ENCODE measurements at places on chromosomes 6 and 20.

DNA sequence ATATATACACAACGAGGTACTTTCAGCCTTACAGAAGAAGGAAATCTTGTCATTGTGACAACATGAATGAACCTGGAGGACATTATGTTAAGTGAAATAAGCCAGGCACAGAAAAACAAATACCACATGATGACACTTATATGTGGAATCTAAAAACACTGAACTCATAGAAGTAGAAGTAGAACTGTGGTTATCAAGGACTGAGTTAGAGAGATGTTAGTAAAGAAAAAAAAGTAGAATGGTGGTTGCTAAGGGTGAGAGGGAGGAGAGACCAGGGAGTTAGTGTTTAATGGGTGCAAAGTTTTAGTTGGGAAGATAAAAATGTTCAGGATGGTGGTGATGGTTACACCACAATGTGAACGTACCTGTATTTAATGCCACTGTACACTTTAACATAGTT lies 4.8 kb upstream of the STX11 start:
- no peak for DNase-seq

DNA sequence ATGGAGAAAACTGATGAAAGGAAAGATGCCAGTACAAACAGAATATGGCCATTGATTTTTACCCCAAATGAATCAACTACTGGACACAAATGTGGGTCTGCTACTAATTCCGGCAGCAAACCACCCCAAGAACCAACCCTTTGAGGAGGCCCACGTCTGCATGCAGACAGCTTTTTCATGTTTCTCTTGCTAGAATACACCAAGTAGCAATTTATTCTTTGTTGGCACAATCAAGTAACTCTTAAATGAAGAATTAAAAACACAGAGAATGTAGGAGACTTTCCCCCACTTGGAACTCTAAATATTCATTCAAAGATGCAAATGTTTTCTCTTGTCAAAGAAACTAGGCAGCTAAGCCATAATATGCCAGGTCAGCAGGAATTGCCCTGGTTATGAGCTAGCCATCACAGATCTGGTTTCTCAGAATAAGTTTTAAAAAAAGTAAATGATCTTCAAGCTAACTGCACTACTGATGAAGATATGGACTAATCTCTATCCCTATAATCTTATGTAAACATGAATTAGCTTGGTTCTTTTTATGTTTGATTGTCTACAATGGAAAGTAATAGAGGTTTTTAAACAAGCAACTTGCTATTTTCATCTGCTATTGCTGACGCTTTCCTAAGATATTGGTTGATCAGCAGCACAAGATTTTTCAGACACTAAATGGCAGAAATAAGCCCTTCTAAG lies 163.1 kb upstream of the THEMIS start:
- no peak for DNase-seq

GRCh38 chr20:23482138-23482537 lies 8.8 kb upstream of the CST8 start:
- no peak for DNase-seq

- DNase-seq: no peak
These were observed 339.0 kb downstream of the SYNE1 start for GRCh38 chr6:152298055-152298647.

- DNase-seq: peak; percentile 36
These were observed 22.8 kb upstream of the SCGN start for GRCh38 chr6:25629198-25629576.

GRCh38 chr6:119523556-119523955 lies 174.0 kb upstream of the MAN1A1 start:
- DNase-seq: no peak

GRCh38 chr20:13349235-13349604 lies 128.1 kb downstream of the ISM1 start:
- no peak for DNase-seq

DNA sequence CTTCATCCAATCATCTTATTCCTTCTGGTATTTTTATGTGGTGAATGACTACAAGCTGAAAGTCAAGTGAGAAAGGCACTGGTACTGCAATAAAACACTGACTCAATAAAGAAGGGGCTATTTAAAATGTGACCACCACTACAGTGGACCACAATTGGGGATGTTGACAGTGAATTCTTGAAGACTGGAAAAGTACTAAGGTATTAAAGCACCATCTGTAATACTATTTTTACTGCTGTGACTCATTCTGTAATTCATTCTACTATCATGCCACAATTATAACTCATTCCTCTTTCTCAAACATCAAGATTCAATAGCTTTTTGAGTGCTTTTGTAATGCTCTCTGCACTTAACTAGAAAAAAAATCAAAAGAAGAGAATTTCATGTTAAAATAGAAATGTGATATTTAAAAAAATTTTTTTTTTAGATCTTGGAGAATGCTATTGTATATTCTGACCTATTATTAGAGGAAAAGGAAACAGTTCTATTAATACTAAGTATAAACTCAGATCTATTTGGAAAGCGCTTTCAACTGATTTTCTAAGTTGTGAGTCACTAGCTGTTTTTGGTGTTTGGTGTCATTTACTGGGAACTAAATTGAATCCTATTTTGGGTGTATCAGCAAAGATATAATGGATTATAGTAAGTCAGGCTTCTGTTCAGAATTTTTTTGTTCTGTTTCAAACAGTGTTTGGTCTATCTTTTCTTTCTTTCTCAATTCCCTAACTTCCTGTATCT lies 104.7 kb upstream of the TMEM170B start:
- no peak for DNase-seq

DNA sequence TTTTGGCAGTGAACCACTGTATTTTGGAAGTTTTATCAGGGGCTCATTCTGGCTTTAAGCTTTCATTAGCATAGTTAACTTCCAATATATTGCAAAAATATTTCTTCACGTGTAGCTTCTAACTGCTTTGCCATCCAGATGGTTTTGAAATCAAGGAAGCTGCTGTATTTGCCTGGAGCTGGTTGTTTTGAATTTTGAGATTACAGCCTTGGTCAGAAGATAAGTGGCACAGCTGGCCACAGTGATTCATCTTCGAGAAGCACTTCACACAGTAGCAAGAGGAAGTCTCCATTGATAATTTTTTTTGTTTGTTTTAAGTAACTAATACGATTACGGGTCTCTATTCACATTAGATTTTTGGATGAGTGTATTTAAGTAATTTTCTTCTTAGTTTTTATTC lies 3.8 kb downstream of the APCDD1L start:
- DNase-seq: no peak

GRCh38 chr6:108766886-108767285 lies 81.3 kb upstream of the ARMC2 start:
- no peak for DNase-seq

GRCh38 chr6:163427498-163428254 lies 13.2 kb downstream of the QKI start:
- DNase-seq: no peak

GRCh38 chr6:36000451-36000850 lies 24.0 kb downstream of the SLC26A8 start:
- no peak for DNase-seq

- DNase-seq: peak; percentile 99
These were observed 78.5 kb downstream of the CBFA2T2 start for GRCh38 chr20:33568378-33568777.

DNA sequence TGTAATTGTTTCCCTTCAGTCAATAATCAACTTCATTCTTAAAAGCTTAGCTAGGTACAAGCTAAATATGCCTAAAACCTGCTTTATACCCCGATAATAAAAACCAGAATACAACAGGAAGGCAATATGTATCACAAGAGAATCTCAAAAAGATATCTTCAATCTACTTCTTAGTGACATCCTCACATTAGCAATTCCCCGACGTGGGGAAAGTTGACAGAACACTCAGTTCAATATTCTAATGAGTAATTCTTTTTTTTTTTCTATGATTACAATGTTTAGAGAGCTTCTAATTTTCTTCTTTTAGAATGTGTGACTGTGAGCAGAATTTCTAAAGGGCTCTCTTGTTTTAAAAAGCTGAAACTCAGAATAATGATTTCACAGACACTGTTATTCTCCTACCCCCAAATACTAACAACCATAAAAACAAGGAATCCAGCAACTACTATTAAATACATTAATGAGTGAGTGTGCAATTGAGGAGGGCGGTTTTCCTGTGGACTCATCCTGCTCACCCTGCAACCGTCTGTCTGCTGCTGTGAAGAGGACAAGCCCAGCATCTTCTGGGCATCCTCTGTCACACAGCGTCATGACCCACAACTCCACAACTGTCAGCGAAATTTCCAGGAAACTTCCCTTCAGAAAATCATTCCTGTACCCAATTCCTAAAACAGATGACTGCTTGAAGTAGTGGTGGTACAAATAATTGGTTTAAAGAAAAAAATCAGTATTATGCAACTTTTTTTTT lies 68.1 kb downstream of the DTNBP1 start:
- DNase-seq: no peak

DNA sequence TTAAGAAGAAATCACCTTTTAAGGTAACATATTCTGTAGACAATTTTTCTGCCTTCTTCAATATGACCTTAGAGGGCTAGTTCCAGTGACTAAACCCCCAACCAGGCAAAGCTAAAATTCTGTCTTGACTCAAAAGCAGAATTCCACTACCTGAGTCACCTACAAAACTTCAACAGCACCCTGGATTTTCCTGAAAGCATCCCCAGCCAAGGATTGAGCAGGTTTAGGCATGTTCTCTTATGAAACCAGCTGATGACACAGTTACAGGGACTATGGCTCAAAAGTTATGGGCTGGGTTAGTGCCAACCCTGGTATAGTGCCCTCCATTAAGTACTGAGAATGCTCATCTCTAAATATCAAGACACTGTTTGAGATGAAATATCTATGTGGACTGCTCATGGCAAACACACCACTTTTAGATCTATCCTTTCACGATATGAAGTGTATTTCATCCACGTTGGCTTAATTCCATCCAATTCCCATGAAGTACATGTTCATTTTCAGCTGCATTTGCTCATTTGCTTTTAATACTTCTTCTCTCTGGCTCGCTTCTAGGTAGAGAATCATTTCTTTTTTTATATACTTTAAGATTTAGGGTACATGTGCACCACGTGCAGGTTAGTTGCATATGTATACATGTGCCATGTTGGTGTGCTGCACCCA lies 53.6 kb upstream of the TNFAIP3 start:
- DNase-seq: no peak
